ENCODE measurements at places on chromosomes 7 and 10.

GRCh38 chr7:55048221-55048859 is 29.5 kb downstream of the EGFR start:
- DNase-seq = peak; percentile 54

GRCh38 chr10:84550756-84551436 is 222.5 kb downstream of the CCSER2 start:
- DNase-seq = no peak

DNA sequence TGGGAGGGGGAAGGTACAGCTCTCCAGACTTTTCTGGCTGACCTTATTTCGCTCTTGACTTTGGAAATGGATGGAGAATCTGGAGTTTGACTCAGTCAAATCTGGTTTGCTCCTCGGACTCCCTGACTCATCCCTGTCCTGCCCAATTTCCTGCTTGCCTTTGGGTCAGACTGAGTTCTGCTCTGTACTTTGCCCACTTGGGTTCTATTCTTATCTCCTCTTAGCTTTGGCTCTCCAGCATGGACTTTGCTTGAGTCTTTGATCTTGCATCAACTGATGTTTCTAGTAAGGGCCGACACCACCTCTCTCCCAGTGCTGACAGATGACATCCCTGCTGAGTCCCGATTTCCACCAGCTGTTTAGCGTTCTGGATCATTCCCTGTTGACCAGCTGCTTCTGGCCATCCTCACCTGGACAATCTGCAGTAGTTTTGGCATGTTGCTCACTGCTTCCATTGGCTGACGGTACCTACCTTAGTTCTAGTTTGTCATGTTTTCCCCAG is 335.3 kb downstream of the SUGCT start:
- no peak for DNase-seq

GRCh38 chr7:2296832-2297231 is 17.4 kb downstream of the SNX8 start:
- DNase-seq = no peak

All from tongue (tissue), 3 donors.